ENCODE measurements at places on chromosomes 2 and 18.
A peak's percentile ranks its signal among the peaks of the same experiment; 100 is the strongest.

DNA sequence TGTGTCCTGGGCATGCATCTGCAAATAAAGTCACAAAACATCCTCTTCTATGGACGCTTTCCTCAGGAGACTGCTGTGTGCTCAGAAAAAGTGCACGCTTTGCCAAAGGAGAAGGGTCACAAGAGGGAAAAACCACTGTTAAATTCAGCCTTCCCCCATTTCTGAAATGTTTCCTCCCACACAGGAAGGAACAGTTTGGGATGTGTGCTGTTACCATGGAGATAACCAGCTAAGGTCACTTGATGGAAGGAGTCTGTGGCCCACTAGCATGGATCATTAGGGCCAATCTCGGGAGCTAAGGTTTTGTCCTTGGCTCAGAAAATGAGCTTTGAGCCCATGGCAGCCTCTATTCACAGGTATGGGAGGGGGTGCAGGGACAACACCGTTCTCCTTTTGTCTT lies 5.6 kb downstream of the KCNE4 start:
- no peak for DNase-seq

GRCh38 chr2:241314226-241315092 lies 1.0 kb downstream of the HDLBP start:
- DNase-seq: peak; percentile 71

DNA sequence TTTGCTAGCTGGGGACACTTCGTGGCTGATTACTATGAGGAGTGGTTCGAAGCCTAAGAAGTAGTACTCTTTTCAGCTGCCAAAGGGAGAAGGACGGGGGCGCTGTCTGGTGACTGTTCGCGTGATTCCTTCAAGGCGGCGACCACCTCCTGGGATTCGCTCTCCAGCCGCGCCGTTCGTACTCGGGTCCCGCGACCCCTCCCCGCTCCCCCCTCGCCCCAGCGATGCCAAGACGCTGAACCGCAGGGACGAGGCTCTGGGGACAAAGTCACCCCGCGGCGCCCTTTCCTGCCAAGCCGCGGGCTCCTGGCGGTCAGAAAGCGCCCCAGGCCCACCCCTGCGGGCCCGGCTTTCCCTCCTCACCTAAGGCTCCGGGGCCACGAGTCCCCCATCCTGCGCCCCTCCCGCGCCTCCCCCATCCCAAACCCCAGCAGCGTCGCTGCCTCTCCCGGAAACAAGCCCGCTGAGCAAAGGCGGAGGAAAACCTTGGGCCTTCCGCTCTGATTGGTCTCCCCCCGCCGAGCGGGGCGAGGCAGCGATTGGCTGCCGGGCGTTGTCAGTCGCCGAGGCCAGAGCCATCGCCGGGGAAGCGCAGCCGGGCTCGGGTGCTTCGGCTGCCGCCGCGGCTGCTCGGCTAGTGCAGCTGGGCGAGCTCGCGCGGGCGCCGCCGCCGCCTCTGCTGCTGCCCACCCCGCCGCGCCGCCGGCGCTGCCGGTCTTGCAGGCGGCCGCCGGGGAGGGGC lies 404.3 kb downstream of the XIRP2 start:
- DNase-seq: no peak

DNA sequence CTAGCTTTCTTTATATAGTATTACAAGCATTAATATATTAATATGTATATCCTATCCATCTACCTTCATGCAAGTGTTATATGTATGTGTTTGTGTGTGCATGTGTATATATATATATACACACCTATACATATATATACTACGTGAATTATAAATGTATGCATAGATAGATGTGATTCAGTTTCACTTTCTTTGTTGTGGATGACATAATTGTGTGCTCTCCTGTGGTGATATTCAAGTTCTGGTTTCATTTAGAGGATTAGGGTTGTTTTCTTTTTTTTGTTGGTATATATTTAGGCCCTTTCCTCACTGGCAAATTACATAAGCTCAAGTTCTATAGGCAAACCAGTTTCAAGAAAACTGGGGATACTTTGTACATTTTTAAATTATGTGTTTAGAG lies 225.7 kb upstream of the FANCL start:
- DNase-seq: no peak

DNA sequence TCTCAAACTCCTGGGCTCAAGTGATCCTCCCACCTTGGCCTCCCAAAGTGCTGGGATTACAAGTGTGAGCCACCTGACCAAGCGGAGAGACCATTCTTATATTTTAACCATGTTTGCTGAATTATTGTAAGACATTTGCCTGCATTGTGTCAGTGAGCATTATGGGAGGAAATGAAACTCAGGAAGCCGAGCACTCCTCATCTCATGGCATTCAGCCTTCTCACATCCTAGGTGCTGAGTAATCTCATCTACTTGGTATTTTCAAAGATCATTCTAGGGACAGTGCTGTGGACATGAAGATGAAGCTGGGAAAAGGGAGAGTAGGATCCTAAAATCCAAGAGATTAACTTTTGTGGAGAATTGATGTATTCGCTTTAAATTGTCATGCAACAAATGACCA lies 66.1 kb downstream of the NAPG start:
- DNase-seq: no peak

DNA sequence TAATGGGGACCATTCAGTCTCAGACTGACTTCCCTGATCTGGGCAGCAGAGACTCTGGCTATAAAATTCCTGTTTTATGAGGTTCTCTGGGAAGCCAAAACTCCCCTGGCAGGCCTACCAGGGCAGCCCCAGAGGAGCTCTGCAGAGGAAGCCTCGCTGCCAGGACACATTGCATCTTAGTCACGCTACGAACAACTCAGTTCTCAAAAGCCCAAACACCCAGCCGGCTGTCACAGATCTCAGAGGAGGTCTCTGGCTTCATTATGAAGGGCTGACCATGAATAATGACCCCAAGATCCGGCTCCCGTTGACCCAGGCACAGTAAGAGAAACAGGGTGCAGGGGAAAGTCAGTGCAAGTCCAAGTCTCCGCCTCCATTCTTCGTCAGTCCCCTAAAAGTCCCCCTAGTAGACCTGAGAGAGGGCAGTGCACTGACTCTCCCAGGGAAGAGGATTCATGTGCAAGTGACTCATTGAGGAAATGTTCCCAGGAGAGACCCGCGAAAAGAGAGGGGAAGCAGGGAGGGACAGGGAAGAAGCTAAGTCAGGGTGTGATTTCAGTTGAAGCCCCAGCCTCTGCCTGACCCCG lies 212.3 kb downstream of the CYP26B1 start:
- DNase-seq: no peak

- DNase-seq: no peak
Measured at GRCh38 chr2:14621906-14622549, 10.5 kb upstream of the LRATD1 start.

GRCh38 chr2:75799859-75800258 lies 89.1 kb upstream of the GCFC2 start:
- DNase-seq: no peak

- DNase-seq: no peak
Measured at GRCh38 chr2:96551605-96552314, 15.2 kb downstream of the ARID5A start.

DNA sequence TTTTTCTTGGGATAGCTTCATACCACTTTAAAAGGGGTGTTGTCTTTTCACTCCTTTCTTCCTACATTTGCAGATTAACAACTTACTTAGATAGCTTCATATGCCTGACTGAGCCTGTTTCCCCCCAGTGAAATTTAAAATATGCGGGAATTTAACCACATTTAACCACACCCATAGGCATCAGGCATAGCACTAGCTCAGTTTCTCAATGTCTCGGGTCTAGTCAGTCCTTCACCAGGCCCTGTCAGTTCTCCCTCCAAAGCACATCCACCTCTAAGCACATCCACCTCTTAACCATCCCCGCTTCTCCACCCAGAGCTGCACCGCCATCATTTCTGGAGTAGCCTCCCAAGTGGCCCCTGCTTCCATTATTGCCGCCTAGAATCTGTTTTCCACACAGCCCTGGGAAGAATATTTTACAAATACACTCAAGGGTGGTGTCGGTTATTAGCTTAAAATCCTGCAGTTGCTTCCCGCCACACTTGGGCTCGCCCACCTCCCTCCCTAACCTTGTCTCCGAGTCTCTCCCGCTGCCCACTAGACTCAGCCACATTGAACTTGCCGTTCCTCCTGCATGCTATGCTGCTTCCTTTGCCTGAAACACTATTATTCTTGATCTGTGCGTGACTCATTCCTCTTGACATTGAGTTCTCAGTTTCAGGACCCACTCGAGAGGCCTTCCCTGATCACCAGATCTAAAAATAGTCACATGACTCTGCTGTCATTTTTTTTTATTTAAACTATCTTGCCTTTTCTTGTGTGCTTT lies 68.3 kb downstream of the SPTBN1 start:
- peak; percentile 13 for DNase-seq

DNA sequence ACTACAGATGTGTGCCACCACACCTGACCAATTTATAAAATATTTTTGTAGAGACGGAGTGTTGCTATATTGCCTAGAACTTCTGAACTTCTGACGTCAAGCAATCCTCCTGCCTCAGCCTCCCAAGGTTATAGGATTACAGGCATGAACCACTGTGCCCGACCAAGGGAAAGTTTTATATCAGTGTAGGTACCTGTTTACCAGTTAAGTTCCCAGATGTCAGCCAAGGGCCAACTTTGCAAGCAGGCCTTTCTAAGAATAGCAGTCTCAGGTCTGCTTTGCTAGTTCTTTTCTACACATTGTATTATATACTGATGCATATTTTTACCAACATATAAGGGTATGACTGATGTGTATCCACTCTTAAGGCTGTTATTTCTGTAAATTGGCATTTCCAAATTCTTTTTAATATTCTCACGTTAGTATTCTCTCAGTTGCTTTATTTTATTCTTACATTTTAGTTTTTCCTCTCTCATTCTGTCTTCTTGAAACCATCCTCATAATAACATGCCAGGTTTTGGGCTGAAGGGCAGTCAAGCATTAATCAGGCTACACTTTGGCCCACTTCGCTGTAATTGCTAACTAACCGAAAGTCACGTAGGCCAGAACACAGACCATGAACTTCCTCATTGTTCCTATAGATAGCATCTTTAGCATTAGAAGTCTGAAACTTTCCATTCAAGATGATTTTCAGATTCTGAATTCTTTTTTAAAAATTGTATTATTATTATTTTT lies 25.0 kb upstream of the CXXC1 start:
- no peak for DNase-seq

- DNase-seq: peak; percentile 66
Measured at GRCh38 chr18:29501952-29502351, 1325.0 kb upstream of the CDH2 start.

DNA sequence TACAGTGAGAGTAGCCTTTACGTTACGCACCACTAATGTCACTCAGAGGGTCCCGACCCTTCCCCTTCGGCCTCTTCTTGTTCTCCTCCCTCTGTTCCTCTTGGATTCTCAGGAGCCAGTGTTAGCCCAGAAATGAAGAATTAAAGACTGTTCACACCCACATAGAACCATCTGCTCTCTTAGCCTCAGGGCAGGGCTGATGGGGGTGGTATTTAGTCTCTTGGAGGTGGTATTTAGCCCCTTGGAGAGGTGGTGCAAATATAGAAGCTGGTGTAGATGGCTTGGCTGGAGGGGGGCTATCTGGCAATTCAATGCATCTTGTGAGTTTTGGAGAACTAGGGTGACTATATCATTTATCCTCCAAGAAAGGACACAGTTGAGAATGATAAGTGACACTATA lies 286.5 kb downstream of the PRKCE start:
- no peak for DNase-seq

- no peak for DNase-seq
Measured at GRCh38 chr2:42340045-42340937, 20.7 kb downstream of the COX7A2L start.

- no peak for DNase-seq
Measured at GRCh38 chr2:146037334-146037870, 1517.5 kb upstream of the ZEB2 start.

DNA sequence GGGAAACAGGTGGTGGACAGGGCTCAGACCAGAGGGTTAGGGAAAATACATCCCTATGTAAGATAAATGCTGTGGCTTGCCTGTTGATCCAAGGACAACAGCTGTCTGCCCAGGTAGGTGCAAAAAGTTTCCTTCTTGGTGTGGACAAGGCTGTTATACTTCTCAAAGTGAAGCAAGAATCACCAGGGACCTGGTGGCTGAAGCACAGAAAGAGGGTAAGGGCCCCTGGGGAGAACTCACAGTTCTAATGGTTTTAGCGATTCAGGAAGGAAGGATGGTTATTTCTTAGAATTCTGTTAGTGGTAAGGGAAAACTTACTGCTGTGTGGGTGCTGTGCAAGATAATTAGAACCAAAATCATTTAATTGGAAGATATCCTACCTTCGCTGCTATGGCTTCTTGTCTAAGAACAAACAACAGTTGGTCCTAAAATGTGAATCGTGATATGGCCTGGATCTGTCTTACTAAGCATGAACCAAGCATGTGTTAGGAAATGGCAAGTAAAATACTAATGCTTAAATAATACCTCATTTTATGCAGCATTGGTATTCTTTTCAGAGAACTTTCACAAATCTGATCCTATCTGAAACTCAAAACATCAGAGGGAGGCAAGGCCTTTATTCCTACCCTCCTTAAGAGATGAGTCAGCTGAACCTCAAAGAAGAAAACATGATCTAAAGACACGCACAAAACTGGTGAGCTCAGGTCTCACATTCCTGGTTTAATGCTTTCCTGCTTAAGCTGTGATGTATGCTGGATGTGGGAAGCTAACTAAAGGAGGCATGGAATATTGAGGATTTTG lies 159.2 kb upstream of the THUMPD2 start:
- DNase-seq: no peak

- peak; percentile 16 for DNase-seq
Measured at GRCh38 chr2:195664528-195664927, 7.5 kb downstream of the SLC39A10 start.

DNA sequence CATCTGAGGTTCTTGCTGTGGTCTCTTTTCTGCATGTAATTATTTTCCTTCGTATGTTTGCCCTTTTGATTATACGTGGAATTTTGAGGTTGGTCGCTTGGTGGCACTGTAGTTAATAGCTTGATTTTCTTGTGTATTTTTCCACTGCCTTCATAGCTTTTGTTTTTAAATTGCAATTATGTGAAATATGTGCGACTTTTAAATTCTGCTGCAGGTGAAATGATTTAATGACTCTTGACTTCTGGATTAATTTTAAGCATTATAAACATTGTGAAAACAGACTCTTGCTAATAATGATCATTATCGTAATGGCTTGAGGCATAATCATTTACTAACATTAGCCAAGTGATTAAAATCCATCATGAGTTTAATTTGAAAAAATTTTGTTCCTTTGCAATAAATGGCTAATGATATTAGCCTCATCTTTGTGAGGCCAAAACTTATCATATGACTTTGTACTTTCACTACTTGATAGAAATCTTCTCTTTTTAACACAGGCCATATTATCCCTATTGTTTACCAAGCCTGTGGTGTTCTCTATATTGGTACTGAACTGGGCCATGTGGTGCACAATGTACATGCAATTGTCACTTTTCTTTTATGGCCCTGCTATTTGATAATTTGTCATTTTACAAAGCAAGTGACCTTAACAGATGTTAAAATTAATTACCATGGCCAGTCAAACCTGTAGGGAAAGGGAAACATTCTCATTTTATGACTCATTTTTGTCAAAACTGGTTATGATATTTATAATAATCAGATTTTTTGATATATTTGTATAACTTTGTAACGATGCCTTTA lies 62.8 kb upstream of the NEUROD1 start:
- peak; percentile 70 for DNase-seq

DNA sequence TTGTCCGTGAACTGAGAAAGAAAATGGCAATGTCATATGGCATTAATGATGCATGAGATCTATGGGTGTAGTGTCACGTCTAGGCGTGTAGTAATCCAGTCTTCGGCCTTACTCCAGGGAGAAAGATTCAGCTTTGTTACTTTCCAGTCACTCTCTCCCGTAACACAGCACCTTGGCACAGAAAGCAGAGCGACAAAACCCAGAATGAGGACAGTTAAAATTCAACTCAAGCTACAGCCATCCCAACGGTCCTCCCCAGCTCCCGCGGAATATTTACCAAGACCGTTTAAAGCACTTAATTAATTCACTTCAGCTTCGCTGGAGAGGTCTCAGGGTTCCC lies 797 bp upstream of the CRIM1 start:
- DNase-seq: no peak
